ENCODE measurements at places on chromosomes 6 and 20.

DNA sequence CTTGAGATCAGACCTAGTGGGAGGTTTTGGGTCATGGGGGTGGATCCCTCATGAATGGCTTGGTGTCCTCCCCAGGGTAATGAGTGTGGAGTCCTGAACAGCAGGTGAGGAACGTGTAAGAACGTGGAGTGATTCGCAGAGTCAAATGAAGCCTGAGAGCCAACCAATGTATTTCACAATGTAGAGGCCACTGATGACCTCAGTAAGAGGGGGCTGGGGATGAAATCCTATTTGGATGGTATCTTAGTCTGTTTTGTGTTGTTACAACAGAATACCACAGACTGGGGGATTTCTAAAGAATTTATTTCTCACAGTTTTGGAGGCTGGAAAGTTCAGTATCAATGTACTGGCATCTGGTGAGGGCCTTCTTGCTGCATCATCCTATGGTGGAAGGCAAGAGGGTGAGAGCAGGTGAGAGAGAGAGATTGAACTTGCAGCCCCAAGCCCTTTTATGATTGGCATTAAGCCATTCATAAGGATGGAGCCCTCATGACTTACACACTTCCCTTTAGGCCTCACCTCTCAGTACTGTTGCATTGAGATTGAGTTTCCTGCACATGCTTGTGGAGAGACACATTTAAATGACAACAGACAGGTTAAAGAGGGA, 47.3 kb upstream of the HIVEP1 start:
- no peak for DNase-seq

- no peak for DNase-seq
These were observed 108.9 kb downstream of the SNX5 start for GRCh38 chr20:17859616-17860232.

- DNase-seq = no peak
These were observed 18.7 kb downstream of the KCNQ5 start for GRCh38 chr6:72640615-72640930.

- no peak for DNase-seq
These were observed 20.1 kb upstream of the HECA start for GRCh38 chr6:139114746-139115145.

DNA sequence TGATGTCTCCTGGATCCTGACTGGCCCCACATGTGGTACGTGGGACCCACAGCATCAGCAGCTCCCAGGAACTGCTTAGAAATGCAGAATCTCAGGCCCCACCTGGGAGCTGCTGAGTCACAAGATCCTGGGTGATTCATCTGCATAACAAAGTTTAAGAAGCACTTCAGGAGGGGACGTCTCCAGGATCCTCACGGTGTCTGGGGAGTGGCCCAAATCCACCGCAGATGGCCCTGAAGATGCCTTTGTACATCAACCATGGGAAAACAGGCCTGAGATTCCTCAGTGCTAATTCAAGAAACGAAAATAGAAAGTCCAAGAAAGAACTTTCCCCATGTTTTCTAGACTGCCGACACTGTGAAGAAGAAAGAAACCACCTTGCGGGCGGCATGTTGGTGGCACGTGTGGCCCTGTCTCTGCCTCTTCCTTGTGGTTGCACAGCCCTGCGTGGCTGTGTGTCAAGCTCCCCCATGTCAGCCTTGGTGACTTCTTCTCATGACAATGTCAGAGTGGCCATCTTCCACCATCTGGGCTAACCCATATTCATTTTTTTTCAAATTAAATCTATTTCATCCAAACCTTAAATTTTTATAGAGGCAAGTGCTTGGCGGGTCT, 26.1 kb downstream of the RRBP1 start:
- no peak for DNase-seq

DNA sequence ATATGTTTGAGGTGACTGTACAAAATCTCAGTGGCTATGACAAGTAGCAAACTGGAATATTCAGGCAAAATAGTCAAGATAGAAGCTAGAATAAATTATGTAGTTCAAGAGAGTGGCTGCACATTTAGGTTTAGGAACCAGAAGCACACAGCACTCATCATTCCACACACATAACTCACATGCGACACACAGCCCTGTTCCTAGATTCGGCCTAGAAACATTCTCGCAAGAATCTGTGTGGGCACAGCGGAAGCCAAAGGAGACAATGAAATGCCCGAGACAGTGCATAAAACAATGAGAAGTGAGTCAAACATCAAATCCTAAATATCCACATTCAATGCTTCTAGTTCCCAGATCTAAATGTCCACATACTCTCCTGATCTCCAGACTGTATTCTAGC, 9.5 kb upstream of the SUPT3H start:
- no peak for DNase-seq

DNA sequence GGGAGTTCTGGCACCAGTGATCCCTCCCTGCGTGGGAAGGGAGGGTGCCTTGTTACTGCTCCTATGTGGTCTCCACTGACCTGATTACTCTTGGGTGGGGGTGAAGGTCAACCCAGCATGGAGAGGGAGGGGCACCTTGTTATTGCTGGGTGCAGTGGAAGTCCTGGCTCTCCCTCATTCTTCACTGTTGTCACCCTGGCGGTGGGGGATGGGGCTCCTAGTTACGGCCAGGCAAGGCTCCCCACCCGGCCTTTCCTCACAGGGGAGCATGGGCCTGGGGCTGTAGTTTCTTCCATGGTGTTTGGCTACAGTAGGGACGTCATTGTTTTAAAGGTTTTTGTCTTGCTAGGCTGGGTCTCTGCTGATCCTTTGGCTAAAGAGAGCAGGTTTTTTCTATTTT, 40.8 kb downstream of the PACSIN1 start:
- DNase-seq = no peak

- no peak for DNase-seq
These were observed 14.8 kb downstream of the BANF2 start for GRCh38 chr20:17714597-17714996.

GRCh38 chr6:49030251-49031020, 432.6 kb downstream of the MMUT start:
- no peak for DNase-seq

DNA sequence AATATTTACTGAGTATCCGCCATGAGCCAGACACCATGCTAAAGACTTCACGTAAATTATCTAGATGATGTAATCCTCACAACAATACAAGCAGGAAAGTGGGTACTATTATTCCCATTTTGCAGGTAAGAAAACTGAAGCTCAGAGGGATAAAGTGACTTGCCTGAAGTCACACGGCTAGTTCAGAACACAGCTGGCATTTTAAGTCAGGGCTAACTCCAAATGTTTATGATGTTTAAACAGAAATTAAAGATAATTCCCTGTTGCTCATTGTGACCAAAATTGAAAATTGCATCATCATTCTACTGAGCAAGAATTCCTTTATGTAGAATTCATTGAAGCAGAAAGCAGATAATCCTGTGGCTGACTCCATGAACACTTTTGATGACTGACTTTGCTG, 71.3 kb upstream of the STXBP5 start:
- DNase-seq = no peak

GRCh38 chr6:8645212-8645611, 209.9 kb upstream of the SLC35B3 start:
- DNase-seq = no peak

DNA sequence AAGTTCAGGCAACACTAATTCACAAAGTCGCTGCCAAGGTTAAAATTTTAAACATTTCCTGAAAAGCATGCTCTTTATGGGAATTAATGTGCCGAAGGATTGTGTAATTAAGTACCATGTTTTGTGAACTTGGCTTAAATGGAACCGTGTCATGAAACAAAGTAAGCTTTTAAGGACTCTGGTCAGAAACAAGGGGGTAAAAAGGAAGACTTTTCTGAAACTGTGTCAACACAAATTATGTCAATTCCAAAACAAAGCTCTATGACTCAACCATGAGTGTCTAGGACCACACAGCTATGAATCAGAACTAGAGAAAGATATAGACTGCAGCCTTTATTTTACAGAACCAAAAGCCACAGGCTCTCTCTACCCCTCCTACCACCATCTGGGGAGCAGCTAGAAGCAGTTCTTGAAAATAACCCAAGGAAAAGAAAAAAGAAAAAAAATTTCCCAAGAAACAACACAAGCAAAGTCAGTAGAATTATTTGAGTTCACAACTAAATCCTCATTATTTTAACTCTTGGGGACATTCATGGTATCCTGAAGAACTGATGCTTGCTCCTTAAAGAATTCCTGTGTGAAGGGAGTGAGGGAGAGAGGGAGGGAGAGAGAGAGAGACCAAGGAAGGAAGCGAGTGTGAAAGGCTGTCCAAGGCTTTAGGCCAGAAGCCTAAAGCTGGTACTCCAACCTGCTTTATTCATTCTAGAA, 81.9 kb downstream of the ZMYND8 start:
- no peak for DNase-seq

GRCh38 chr6:7587631-7588100, 2.3 kb upstream of the SNRNP48 start:
- DNase-seq = no peak

DNA sequence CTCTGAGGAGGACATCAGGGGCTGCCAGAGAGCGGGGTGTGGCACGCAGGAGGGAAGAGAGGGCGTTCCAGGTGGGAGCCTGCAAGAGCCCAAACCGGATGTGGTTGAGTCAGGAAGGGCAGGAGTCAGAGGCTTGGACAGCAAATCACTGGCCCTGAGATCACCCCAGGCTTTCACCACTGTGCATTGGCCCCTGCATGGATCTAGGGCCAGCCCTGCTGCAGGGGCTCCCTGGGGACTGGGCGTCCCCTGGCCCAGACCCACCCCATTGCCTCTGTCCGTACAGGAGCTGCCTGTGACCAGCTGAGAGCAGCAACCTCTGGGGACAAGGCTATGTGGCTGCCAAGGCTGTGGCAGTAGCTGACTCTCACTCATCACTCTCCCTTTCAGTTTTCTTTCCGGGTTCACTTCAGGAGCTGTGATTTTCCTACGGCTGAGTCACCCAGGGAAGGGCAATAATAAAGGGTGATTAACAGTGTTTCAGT, 33.9 kb downstream of the KCNK17 start:
- no peak for DNase-seq

DNA sequence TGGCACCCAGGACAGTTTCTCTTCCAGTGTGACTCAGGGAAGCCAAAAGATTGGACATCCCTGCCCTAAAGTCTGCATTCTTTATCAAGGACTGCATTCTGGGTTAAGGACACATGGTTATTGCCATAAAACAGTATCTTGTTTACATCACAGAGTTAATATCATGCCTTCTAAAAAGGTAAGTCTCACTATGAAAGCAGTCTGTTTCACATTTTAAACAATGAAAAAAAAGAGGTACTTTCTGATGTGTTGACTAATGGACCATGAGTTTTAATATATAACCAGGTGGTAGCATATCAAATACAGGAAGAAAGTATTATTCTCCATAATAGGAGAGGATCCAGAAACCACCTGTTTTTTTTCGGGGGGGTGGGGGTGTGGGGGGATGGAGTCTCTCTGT, 93.7 kb downstream of the TIAM2 start:
- DNase-seq = no peak

DNA sequence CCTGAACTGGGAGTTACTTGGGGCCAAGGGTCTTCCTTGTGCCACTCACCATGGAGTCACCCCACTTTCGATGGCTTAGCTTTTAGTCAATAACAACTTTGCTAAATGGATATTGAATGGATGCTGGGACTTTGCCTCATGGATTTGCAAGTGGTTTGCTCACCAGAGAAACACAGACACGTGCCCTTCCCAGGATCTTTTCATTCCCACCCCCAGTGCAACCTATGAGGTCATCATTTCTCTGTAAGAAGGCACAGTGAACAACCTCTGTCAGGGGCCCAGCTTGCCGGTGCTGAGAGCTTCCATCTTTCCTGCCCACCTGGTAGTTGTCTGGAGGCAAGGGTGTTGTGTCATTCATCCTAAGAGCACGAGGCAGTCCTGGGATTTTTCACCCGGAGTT, 256.8 kb upstream of the PMEPA1 start:
- no peak for DNase-seq

GRCh38 chr6:159068904-159069578, 24.2 kb upstream of the TAGAP start:
- no peak for DNase-seq

GRCh38 chr6:129113637-129114036, 230.7 kb downstream of the LAMA2 start:
- DNase-seq = no peak

- DNase-seq = no peak
These were observed 310.7 kb upstream of the PREP start for GRCh38 chr6:105713474-105714118.

GRCh38 chr6:76843054-76843822, 620.1 kb downstream of the HTR1B start:
- DNase-seq = no peak

GRCh38 chr6:159687341-159687740, 5.7 kb downstream of the SOD2 start:
- DNase-seq = no peak

GRCh38 chr20:33976959-33977358, 16.8 kb upstream of the RALY start:
- DNase-seq = no peak

DNA sequence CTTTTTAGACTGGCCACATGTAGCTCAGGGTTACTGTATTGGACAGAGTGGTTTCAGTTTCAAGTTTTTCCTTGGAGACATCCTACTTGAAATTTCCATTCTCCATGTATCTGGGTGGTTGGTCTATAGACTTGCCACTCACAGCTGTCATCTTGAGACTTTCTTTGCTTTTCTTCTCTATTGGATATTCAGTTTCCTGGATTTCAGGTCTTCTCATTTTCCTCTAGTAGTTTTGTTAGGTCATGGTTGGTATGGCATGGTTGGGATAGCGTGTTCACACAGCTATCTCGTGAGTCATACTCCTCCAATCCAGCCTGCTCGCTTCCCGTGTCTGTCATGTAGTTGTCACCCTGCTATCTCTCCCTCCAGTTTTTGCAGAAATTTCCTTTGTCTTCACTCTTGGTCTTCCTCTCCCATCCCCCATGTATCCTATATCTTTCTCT, 48.3 kb downstream of the PTPN1 start:
- DNase-seq = no peak

GRCh38 chr20:45629496-45630100, at the start of gene WFDC10A:
TSS of gene WFDC10A (plus strand) at chr20:45629739. CDS start at chr20:45629814, 75 bp downstream.
- no peak for DNase-seq

GRCh38 chr20:24403406-24403805, 66.0 kb upstream of the SYNDIG1 start:
- no peak for DNase-seq

DNA sequence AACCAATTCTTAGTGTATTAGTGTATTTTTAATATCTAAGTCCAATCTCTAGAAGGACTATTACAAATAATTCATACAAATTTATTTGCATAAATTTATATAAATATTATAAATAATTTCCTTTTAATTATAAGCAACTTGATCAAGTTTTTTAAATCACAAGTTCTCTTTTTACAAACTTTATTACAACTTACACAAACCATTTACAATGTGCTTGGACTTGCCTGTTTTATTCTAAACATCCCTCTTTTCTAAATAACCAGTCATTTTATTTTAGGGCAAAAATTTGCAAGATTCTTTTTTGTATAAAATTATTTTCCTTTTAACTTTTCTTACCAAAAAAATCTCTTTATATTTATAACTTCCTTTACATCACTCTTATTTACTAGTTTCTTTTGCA, 83.5 kb upstream of the SYNCRIP start:
- DNase-seq = no peak

DNA sequence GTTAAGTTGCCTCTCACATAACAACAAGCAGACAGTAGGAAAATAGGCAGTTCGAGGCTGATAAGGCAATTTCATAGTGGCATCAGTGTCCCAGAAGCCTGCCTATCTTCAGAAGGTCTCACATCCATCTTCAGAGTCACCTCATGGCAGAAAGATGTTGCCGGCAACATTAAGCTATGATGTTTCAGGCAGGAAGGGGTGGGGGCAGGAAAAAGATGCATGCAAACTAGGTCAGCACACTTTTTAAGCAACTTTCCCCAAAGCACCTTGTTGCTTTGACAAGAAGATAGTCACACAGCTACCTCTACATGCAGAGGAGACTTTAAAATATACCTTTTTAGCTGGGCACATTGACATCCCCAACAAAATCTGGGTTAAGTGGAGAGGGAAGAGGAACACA, 43.2 kb upstream of the SMIM8 start:
- DNase-seq = no peak

- DNase-seq = no peak
These were observed 18.9 kb downstream of the KLHL31 start for GRCh38 chr6:53646606-53647005.

All from mesothelial cell of epicardium (in vitro differentiated cells).